Kidney capillary endothelial cell (primary cell): ENCODE measurements at places on chromosomes 16 and 17.

- no peak for DNase-seq
These were observed 23.6 kb downstream of the SLC5A10 start for GRCh38 chr17:18975597-18975996.

DNA sequence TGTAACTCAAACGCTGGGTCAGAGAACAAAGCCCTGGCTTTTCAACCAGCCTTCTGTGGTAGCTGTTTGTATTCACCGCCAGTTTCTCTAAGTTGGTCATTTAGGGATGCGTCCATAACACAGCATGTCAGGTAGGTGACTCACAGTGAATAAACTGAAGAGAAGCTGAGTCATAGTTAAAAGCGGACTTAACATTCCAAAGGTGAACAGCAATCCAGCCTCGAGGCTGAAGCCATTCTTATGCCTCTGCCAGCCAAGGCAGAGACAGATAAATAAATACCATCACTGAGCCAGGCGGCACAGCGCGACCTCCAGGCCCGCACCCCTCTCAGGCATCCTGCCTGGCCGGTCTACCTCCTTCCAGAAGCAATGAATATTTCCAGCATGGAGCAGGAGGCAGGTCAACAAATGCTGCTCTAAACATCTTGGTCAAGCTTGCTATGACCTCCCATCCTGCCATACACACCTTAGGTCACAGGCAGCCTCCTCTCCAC lies 12.4 kb upstream of the CACNG4 start:
- DNase-seq = peak; percentile 58

- DNase-seq = no peak
These were observed 106.1 kb downstream of the AATF start for GRCh38 chr17:37054894-37055293.

- no peak for DNase-seq
These were observed 27.7 kb downstream of the USP7 start for GRCh38 chr16:8935989-8936388.

DNA sequence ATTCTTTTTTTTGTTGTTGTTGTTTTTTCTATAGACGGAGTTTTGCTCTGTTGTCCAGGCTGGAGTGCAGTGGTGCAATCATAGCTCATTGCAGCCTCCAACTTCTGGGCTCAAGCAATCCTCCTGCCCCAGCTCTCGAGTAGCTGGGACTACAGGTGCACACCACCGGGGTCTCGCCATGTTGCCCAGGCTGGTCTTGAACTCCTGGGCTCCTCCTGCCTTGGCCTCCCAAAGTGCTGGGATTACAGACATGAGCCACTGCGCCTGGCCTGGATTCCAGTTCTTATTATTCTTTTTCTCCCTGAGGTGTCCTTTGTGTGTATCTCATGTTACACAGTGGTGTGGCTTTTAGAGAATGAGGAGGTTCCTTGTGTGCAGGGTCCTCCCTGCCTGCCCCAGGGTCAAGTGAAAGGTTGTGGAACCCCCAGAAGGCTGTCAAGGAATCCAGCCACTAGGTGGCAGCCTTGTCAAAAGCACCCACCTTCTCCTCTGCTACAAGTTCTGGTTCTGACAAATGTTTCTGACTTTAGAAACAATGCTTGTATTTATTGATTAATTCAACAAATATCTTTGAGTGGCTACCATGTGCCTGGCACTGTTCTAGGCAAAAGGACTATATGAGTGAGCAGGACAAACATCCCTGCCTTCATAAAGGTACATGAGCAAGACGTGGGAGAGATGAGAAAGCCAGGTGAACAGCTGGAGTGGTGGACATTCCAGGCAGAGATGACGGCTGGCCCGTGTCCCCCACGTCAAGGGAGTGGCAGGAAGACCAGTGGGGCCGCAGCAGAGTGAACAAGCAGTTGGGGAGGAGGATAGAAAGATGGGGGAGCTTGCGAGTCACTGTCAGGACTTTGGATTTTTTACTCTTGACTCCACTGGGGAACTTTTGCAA lies 112.4 kb downstream of the SPECC1 start:
- DNase-seq = peak; percentile 25

- peak; percentile 65 for DNase-seq
These were observed 58.4 kb downstream of the TOM1L2 start for GRCh38 chr17:17913695-17914332.

DNA sequence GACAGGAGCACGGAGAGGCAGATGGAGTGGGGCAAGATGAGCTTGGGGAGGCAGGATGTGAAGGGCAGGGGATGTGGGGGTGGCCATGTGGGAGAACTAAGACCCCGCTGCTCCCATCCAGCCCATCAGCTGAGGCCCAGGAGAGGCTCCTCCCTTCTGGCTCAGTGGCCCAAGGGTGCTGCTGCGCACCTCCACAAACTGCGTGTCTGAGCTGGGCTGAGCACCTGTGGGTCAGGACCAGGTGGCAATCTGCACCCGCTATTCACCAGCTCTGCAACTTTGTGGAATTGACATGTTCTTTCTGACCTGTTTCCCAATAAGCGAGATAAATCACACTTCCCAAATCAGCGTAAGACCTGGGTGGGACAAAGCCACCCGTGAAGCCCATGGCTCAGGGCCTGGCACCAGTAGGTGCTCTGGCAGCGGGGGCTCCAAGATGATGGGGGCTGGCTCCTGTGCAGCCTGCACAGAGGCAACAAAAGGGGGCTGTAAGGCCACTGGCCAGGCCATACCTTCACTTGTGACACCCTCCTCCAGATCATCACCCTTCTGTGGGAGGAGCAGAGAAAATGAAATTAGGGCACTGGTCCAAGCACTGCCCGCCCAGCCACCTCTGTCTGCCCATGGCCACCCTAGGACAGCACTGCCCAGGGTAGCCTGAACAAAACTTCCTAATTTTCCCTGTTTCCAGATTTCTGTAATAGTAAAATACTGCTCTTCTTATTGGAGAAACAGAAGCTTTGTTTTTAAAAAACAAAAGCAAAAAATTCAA lies 11.7 kb upstream of the SREBF1 start:
- DNase-seq = no peak

GRCh38 chr16:88301886-88302285 lies 80.9 kb upstream of the ZNF469 start:
- no peak for DNase-seq

GRCh38 chr16:56414366-56414765 lies 11.0 kb downstream of the AMFR start:
- no peak for DNase-seq

DNA sequence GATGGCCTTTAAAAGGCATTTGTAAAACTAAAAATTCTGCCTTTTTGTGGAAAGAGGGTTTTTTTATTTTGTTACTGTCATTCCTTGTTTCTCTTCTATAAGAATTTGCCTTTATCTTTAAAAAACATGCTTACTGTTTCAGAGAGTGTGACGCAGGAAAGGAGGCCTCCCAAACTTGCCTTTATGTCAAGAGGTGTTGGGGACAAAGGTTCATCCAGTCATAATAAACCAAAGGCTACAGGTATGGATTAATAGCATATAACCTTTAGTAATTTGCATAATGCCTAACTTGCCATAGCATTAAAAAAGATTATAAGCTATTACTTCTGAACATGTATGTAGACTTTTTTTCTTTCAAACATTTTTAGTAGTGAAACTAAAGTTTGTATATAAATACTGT lies 34.2 kb downstream of the CYLD start:
- no peak for DNase-seq

- no peak for DNase-seq
These were observed 141.1 kb downstream of the MRM1 start for GRCh38 chr17:36742267-36743000.

DNA sequence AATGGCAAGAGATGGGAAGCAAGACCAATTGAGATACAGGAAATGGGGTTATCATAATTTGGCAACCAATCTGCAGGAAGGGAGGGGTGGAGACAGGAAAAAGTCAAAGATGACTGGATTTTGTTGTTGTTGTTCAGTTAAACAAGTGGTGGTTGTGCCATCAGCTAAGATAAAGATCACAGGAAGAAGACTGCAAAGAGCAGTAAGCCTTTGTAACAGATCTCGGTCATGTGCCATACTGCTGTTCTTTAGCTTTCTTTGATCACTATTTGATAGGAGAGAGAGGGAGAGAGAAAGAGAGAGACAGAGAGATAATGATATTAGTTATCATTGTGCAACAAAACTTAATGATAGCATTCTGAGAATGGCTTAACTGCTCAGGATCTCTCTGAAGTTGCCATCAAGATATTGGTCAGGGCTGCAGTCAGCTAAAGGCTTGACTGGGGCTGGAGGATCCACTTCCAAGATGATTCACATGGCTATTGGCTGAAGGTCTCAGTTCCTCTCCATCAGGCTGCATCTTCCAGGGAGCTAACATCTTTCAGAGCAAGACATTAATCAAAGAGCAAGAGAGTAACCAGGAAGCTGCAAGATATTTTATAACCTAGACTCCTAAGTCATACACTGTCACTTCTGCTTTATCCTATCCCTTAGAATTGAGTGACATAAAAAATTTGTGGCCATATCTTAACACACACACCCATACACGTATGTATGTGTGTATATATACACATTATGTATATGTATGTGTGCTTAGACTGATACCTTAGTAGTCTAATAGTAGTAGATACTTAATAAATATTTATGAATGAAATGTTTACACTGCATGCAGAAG lies 405.0 kb downstream of the SHISA9 start:
- no peak for DNase-seq

GRCh38 chr17:62765351-62765750 lies 42.8 kb downstream of the MARCHF10 start:
- DNase-seq = no peak

DNA sequence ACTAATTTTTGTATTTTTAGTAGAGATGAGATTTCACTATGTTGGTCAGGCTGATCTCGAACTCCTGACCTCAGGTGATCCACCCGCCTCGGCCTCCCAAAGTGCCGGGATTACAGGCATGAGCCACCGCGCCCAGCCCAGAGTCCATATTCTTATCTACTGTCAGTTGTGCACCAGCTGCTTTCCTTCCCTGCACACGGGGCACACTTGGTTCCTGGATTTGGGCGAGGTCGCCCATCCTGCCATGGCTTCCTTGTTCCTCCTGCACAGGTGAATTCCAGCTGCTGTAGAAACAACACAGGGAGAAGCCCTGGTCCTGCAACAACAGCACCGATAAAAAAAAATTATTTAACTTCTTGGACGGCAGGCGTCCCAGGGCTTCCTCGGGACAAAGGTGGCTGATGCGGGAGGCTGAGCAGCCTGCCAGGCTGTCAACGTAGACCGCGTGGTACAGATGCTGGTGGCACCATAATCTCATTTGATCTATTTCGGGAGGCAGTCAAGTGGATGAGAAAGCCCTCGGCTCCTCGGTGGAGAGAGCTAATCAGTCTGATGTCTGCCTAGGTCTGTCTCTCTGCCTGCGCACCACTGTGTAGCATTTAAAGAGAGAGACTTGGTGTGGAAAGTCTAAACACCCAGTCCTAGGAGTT lies 19.1 kb downstream of the RGS9 start:
- no peak for DNase-seq

DNA sequence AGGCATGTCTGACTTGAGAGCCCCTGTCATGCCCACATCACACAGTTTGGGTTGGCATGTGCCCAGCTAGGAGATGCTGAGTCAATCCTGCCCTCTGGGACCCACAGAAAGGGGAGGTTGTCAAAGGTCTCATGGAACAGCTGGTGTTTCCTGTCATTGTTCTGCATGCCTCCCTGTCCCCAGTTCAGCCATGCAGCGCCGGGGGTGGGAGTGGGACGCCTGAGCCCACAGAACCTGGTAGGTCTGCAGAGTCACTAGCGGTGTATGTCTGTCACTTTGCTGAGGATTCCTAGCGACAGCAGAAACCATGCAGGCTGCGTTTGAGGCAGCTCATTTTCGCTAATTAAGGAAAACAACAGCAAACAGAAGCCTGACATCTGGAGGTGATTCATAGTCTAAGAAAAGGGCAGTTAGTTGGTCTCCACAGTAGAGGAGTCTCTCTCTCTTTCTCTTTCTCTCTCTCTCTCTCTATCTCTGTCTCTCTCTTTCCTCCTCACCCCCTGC lies 19.6 kb upstream of the CCL1 start:
- DNase-seq = peak; percentile 81
